Smooth muscle cell of the brain vasculature (primary cell): ENCODE measurements at places on chromosomes 5 and 9.
A peak's percentile ranks its signal among the peaks of the same experiment; 100 is the strongest.

DNA sequence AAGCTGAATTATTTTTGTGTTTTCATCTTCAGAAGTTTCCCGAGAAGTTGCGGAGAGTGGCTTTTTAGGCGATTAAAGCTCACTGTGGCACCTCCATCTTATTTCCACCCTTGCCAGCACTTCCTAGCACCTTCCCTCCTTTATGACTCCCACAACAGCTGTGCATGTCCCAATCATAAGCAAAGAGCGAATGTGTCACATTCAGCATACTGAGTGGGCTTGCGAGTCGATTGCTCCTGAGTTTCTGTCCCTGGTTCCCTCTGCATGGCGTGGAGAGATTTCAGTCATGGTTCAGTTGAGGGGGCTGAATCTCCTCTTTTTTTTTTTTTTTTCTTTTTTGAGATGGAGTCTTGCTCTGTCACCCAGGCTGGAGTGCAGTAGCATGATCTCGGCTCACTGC, 144.9 kb downstream of the ARHGAP26 start:
- DNase-seq, result no peak

DNA sequence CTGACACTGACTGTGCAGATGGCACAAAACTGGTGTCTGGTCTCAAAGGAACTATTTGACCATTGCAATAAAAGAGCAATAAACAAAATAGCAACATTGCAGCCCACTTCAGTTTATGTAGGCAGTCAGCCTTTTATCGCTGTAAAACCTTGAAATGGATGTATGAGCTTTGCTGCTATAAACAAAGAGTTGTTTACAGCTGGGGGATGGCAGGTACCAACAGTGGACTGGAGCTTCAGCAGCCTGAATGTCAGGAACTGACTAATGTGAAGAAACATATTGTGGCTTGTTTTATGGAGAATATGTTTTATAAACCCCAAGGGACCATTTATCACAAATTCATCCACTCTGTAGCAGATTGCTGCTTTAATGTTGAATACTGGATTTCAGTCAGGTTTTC, 78.0 kb downstream of the PTPRD start:
- DNase-seq, result no peak

- DNase-seq, result no peak
These were observed 16.9 kb upstream of the BOD1 start for GRCh38 chr5:173633304-173633703.

DNA sequence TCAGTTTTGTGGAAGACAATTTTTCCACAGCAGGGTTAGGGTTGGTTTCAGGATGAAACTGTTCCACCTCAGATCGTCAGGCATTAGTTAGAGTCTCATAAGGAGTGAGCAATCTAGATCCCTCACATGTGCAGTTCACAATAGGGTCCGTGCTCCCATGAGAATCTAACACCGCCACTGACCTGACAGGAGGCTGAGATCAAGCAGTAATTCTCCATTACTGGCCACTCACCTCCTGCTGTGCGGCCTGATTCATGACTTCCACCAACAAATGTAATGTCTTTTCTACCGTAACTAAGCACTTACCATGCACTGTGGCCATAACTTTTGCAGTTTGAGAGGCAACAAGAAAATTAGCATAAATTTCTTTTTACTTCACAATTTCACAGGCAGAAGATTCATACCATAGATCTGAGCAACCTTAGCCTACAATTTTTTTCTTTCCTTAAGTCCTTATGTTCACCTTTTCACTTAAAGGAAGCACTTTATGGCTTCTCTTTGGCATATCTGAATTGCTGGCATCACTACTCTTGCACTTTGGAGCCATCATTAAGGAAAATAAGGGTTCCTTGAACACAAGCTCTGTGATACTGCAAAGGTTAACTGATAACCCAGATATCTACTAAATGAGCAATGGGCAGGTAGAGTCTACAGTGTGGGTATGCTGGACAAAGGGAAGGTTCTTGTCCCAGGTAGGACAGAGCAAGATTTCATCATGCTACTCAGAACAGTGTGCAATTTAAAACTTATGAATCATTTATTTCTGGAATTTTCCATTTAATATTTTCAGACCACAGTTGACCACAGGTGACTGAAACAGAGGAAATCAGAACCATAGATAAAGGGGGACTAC, 83.0 kb upstream of the IFNK start:
- DNase-seq, result no peak

DNA sequence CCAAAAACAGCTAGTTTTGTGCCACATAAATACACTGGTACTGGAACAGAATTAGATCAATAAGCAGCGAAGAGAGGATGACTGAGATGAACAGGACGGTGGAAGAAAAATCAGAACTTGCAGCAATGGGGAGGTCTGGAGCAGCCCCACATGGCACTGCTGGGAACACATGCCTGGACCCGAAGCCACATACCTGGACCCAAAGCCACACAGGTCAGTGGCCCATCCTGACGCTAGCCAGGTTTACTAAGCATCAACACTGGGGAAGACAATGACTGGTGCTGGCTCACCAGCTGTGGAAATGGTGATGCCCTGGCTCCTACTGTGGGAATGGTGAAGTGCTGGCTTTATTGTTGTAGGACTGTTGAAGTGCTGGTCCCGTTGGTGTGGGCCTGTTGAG, 139.7 kb upstream of the IRX4 start:
- DNase-seq, result no peak

GRCh38 chr5:40396317-40396716, 283.4 kb upstream of the PTGER4 start:
- no peak for DNase-seq

GRCh38 chr5:63025679-63026078, 447.1 kb downstream of the LRRC70 start:
- no peak for DNase-seq

- peak; percentile 85 for DNase-seq
These were observed 150.5 kb downstream of the TLE1 start for GRCh38 chr9:81538890-81539289.

GRCh38 chr9:12516573-12516972, 176.6 kb upstream of the TYRP1 start:
- no peak for DNase-seq

GRCh38 chr5:109580225-109580624, 109.5 kb upstream of the MAN2A1 start:
- DNase-seq, result no peak

DNA sequence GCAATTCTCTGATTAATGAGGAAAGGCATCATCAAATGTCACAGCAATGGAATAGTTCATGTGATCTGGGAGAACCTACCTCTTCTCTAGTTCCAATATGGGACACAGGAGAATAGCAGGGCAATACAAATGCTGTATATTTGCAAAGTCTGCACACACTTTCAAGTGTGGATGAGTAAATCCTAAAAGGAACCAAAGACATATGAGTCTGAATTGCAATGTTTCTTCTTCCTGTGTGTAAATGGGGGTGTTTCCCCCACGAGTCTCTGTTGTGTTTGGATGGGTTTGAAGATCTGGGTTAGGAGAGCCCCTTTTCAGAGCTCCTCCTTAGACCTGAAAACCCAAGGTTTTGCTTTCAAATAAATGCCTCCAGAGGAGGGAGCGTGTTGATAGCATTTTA, 26.9 kb downstream of the SLC46A2 start:
- DNase-seq, result no peak

DNA sequence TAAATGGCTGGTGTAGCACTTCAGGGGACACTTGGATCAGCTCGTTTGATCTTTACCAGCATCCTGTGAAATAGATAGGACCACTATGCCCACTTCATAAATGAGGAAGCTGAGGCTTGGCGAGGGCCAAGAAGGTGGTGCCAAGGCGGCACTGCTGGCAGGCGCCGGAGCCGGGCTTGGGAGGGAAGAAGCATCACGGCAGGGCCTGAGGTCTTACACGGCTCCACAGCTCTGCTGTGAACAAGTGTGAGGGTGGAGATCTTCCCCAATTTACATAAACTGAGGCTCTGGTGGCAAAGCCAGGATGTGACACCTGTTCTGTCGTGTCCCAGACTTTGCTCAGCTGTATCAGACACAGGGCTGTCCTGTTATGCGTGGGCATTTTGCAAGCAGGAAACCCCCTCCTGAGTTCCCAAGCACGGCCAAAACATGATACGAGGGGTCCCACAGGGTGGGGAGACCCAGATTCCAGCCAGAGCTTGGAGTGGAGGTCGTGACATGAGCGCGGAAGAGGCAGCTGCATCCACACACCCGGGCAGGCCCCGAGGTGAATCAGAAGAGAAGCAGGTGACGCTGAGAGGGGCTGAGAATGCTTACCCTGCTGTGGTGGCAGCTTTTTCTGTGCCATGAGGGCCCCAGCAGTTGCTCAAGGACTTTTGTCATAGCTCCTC, 117.5 kb upstream of the BOD1 start:
- no peak for DNase-seq
